ENCODE measurements at places on chromosomes 6 and 20.

- no peak for DNase-seq
These were observed 4.4 kb upstream of the IBTK start for GRCh38 chr6:82251942-82252341.

GRCh38 chr20:56032251-56032650 is 26.9 kb upstream of the CBLN4 start:
- no peak for DNase-seq

- DNase-seq: no peak
These were observed 49.8 kb upstream of the NEDD9 start for GRCh38 chr6:11282245-11282644.

- DNase-seq: no peak
These were observed 4.5 kb downstream of the FLRT3 start for GRCh38 chr20:14332866-14333265.

- no peak for DNase-seq
These were observed 473.8 kb upstream of the HSF2 start for GRCh38 chr6:121925534-121926255.

GRCh38 chr6:169656546-169657283 is 45.1 kb downstream of the WDR27 start:
- DNase-seq: no peak

DNA sequence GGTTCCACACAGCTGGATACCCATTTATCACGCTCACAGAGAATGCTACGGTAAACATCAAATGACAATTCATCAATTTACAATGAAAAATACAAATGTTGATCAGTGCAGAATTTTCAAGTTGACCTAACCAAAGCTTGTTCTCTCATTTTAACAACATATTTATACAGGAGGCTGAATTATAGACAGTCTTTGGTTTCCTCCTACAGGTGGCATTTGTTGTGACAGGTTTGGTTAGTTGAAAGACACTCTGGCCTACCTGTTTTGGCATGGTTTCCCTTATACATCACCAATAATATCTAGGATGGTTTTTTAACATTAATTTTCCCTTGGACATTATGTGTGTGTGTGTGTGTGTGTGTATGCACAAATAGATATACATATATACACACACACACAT is 642.5 kb upstream of the MMS22L start:
- DNase-seq: no peak

- DNase-seq: no peak
These were observed 66.5 kb downstream of the DTNBP1 start for GRCh38 chr6:15596186-15596896.

- DNase-seq: no peak
These were observed 19.0 kb upstream of the TRDN start for GRCh38 chr6:123655521-123656306.

DNA sequence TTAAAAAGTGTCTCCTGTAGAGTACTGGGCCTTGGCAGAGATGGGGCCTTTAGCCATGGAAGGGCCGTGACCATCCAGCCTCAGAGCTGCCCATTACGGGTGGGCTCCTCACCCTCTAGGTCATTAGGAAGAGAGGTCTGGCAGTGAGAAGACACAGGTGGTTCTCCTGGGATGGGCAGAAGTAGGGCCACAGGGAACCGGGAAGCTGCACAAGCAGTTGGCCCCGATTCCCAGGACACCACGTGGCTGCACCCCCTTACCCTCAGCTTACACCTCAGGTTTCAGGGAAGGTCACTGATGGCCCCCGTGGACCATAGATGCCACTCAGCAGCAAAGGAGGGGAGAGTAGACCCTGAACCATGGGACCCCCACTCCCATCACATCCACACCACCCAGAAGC is 1.6 kb downstream of the RAET1G start:
- DNase-seq: no peak
